ENCODE measurements at places on chromosomes 12 and 14. TPM values are rescaled to one million over a fixed set of nuclear protein-coding genes. Genes with fewer than 3 reads are reported as not detected.
A peak's percentile ranks its signal among the peaks of the same experiment; 100 is the strongest.

DNA sequence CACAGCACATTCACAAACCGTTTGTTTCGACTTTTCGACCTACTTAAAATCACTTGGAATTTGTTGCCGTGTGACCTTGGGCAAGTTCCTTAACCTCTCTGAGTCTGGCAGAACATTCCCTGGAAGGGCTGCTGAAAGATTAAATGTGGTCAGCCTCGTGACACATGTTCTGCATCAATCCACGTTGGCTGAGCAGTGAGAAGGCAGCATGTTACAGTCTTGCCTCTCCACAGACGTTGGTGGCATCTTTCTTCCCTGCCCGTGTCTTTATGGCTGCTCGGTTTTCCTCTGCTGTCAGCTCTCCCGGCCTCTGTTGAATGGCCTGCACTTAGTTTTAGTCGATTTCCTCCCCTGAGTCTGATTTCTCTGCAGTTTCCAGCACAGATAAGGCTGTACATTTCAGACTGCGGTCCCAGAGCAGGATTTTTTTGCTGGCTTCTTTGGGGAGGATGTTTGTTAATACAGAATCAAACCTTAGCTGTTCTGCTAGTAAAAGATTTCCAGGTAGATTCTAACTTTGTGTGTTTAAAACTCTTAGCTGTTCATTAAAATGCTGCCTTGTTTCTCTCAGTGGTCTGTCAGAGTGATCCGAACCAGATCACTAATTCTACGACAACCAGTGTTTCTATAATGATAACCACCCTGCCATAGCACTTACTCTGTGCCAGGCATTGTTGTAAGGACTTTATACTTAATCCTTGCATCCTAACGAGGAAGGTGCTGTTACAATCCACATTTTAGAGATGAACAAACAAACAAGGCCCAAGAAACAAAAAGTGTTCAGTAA is 217.1 kb downstream of the CHST11 start:
- H3K36me3 ChIP-seq: no peaks in the 10 kb centered on the region
- H3K4me1 ChIP-seq: peaks cover 34% of the 10 kb centered on the region
- no peak overlapping the region for H3K4me3 ChIP-seq
- H3K27ac ChIP-seq: peak overlapping the region; percentile 82

GRCh38 chr12:120242275-120242799 is 23.2 kb downstream of the PXN start:
- peaks cover 71% of the 10 kb centered on the region for H3K4me1 ChIP-seq
- no peak for DNase-seq
- no peaks in the 10 kb centered on the region for H3K36me3 ChIP-seq
- no peak overlapping the region for H3K4me3 ChIP-seq
- no peaks in the 10 kb centered on the region for H3K27me3 ChIP-seq
- peak overlapping the region; percentile 39 for H3K27ac ChIP-seq

GRCh38 chr12:18923721-18924120 is 185.8 kb downstream of the CAPZA3 start:
- H3K36me3 ChIP-seq: no peaks in the 10 kb centered on the region
- H3K27me3 ChIP-seq: no peaks in the 10 kb centered on the region
- H3K27ac ChIP-seq: no peak overlapping the region

DNA sequence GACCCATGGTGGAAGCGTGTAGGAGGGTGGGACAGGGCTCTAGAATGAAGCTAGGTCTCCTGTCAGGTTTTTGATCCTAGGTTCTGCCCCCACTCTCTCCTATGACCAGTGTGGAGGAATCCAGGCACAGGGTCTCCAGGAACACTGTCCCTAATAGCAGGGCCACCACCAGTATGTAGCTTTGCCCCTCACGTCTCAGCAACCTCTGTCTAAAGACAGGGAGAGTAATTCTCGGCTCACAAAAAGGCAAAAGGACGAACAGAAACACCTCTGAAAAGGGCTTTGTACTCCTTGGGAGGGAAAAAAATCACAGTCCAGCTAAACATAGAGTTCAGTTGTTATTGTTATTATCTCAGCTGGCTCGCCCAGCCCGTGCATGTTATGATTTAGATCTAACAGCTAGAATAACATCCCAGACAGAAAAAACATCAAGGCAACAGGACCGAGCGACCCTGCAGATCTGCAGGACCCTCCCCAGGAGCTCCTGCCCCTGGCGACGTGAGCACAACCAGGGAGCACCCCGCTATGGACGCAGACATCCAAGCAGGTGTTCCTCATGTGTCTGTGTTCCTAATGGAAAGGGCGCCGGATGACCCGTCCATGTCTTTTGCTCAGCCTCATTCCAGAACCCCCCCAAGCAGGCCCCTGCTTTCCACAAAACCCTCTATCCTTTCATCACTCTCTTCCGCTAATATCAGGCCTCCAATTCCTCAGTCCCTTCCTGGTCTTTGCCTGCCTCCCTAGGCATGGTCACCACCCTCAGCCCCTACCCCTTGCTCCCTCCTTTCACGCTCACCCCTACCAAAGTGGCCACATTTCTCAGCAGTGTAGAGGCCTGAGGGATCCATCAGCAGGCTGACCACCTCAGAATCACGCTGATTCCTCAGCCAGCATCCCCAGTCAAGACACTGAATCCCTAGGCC is 14.2 kb upstream of the SLC6A12 start:
- H3K4me1 ChIP-seq: no peaks in the 10 kb centered on the region
- H3K27me3 ChIP-seq: peaks cover 63% of the 10 kb centered on the region

DNA sequence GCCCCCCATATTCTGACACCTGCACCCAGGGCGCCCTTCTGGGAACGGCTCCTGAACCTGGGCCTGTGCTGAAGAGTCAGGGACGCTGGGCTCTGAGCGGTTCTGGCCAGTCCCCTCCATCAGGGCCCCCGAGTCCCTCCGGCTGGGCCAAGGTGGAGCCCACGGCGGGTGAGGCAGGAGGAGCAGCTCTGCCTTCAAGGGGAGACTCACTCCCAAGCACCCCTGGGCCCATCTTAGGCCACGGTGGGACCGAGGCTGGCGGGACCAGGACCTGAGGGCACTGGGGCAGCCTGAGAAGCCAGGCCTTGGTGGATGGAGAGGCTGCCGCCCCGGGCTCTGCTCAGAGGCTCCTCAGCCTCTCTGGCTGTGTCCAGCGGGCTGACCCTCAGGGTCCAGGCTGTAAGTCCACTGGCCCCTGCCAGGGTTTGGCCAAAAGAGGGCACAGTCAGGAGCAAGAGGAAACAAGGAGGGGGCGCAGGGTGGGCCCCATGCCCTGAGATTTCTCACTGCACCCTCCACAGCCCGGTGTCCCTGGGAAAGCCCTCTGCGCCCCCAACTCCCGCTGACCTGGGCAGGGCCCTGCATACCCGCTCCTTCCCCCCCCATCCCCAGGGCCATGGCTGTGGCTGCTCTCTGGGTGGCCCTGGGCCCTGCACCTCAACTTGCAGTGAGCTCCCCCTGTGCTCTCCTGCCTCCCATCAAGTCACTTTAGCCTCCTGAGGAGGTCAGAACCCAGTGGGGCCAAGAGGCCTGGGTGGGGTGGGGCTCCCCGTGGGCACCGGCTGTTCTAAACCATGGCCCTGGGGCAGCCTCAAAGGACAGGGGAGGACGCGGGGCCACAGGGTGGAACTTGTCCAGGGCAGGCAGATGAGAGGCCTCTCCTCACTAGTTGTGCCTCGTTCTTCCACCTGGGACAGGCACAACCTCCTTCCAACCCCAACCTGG is 266.4 kb upstream of the SFSWAP start:
- H3K36me3 ChIP-seq: no peaks in the 10 kb centered on the region
- no peaks in the 10 kb centered on the region for H3K27me3 ChIP-seq
- H3K4me3 ChIP-seq: no peak overlapping the region
- H3K4me1 ChIP-seq: no peaks in the 10 kb centered on the region
- DNase-seq: no peak
- H3K27ac ChIP-seq: no peak overlapping the region

DNA sequence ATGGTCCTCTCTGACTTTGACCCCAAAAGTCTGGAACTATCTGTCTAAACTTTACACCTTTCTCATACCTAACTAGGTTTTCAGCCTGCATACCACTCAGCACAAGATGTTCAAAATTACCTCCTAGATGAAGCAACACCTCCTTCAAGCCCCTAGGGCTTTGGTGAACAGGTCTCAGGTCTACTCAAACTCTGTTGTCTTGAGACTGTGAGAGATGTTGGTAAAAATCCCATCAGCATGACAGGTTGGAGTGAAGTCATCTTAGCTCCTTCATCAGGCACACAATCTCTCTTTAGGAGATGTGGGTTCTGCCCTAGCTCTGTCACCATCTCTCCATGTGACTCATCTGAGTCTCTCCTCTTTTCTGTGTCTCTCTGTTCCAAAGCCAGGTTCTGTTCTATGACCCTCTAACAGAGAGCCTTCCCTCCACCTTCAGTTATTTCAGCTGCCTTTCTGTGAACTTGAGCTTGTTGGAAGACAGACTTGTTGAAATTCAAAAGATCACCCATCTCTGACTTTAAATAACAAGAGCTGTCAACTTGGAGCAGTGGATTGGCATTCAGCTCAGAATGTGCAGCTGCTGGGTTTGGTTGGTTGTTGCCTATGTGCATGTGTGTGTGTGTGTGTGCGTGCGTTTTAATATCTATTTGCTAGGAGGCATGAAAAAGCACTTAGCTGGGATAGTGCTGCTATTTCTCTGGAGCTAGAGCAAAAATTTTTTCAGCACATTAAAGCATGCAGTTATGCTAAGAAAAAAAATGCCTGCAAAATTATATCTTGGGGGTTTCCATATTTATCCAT is 130.7 kb downstream of the CRACR2A start:
- peak; percentile 32 for DNase-seq
- no peak overlapping the region for H3K4me3 ChIP-seq
- H3K27ac ChIP-seq: no peak overlapping the region

DNA sequence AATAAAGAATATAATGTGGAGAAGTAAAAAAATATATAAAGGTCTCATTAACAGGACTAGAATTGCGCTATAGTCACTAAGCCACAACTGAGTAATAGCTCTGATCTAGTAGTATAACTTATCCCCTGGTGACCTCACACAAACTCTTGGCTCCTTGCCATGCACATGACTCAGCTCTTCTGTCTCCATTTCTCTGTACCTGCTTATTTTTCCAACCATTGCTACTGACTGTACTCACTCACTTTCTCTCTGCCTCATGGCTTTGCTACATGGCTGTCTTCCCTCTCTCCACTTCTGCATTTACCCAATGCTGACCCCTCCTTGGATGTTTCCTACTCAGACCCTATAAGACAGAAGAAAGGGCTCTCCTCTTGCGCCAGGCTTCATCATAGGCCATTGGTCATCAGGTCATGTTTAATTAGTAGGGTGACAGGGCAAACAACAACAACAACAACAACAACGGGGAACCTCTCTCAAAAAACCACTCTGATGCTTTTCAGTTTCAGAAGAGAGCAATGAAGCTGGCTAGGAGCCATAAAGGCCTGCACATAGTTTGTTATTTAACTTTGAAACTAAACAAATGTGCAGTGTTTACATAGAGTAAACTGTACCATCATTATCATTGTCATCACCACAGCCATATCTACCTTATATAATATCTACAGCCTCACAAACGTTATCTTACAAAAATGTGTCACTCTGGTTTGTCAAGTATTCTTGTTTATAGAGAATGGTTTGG is 25.6 kb upstream of the KRAS start:
- DNase-seq: peak; percentile 69
- H3K4me3 ChIP-seq: no peak overlapping the region
- H3K4me1 ChIP-seq: 0 out of 2 replicates have a peak, but pooled peaks cover 3% of the 10 kb centered on the region
- H3K27me3 ChIP-seq: no peaks in the 10 kb centered on the region

DNA sequence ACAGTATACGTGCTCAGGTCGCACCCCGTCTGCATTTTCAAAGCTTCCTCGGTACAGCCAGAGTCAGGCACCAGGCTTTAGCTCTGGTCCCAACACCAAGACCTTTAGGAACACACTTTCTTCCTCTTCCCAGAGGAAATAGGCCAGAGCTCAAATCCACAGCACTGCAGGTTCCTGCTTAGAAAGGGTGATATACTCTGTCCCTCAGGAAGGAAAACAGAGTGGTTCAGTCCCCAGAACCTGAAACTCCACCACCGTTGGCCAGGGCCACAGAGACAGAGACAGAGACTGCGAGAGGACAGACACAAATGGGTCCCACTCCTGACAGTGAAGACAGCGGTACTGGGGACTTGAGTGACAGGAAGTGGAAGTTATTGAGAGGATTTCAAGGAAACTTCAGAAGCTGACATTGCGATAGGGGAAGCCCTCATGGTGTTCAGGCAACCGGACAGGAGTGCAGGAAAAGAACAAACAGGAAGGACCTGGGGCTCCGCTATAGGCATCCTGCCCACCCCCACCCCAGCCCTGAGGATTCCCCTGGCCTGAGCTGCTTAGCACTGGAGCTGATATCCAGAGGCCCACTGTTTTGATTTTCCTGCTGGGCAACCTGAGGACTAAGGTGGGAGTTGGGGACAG is 5.5 kb upstream of the KRT8 start:
- H3K4me1 ChIP-seq: peaks cover 12% of the 10 kb centered on the region
- H3K27me3 ChIP-seq: no peaks in the 10 kb centered on the region
- no peak overlapping the region for H3K4me3 ChIP-seq
- H3K36me3 ChIP-seq: no peaks in the 10 kb centered on the region
- H3K27ac ChIP-seq: no peak overlapping the region

- no peaks in the 10 kb centered on the region for H3K36me3 ChIP-seq
- H3K4me1 ChIP-seq: no peaks in the 10 kb centered on the region
- DNase-seq: no peak
- H3K27ac ChIP-seq: no peak overlapping the region
- H3K27me3 ChIP-seq: no peaks in the 10 kb centered on the region
Observed at GRCh38 chr12:132525833-132526455, 36.0 kb downstream of the FBRSL1 start.

GRCh38 chr12:108342985-108343384 is 3.9 kb upstream of the CMKLR1 start:
- peaks cover 8% of the 10 kb centered on the region for H3K4me1 ChIP-seq
- H3K36me3 ChIP-seq: no peaks in the 10 kb centered on the region
- H3K27me3 ChIP-seq: no peaks in the 10 kb centered on the region
- H3K27ac ChIP-seq: no peak overlapping the region

DNA sequence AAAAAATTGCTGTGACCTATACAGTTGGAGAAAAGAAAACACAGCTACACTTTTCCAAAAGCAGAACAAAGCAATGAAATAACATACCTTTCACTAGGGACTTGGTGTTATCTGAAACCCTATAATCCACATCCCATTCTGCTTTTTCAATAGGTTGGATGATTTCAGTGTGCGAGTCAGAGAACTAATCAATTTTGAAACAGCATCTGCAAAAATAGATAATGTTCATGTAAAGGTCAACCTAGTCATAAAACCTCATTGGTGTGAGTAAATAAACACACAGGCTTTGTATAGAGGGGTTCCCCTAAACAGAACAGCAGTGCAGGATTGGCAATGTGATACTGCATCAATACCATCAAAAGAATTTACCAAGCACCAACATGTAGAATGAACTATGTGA is 173.0 kb upstream of the G2E3 start:
- peaks cover 6% of the 10 kb centered on the region for H3K27me3 ChIP-seq
- H3K27ac ChIP-seq: no peak overlapping the region
- H3K4me1 ChIP-seq: no peaks in the 10 kb centered on the region
- DNase-seq: no peak

TMTC1 gene
- polyA plus RNA-seq: 6.1 TPM

SEC23A gene
- polyA plus RNA-seq: 192 TPM

PLEKHD1 gene
- not detected for polyA plus RNA-seq

Data from GM23248 (cell line).